Pancreas (tissue), 10 donors: ENCODE measurements at places on chromosomes 5 and 9.

GRCh38 chr9:4507306-4508130 lies 17.2 kb downstream of the SLC1A1 start:
- DNase-seq: no peak

GRCh38 chr9:27485158-27485557 lies 38.9 kb upstream of the IFNK start:
- DNase-seq: no peak

GRCh38 chr5:76790632-76791290 lies 28.1 kb upstream of the F2RL1 start:
- no peak for DNase-seq

- no peak for DNase-seq
Observed at GRCh38 chr5:57157131-57157530, 16.7 kb upstream of the GPBP1 start.

DNA sequence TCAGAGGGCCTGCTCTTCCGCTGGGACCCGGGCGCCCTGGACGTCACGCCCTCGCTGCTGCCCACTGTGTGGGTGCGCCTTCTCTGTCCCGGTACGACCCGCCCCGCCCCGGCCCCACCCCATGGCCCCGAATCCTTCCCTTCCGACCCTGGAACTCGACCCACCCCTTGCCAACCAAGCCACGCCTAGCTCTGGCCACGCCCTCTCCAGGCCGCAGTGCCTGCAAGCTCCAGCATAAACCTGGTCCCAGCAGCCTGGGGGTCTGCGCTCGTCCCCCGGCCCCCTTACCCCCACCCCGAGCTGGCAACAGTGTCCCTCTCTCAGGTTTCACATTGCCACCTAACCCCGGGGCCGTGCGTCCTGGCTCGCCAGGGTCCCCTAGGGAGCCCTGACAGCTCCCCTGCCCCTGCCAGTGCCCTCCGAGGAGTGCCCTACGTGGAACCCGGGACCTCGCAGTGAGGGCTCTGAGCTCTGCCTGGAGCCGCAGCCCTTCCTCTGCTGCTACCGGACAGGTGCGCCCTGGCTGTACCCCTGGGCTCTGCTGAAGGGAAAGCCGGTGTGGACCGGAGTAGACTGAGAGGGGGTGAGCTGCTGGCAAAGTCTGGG lies 3.4 kb downstream of the ADGRD2 start:
- DNase-seq: peak; percentile 55

- DNase-seq: no peak
Observed at GRCh38 chr5:148823871-148824270, 2.5 kb upstream of the ADRB2 start.

- DNase-seq: no peak
Observed at GRCh38 chr5:45774528-45774927, 78.3 kb upstream of the HCN1 start.

- DNase-seq: no peak
Observed at GRCh38 chr9:110152704-110153374, 55.1 kb downstream of the C9orf152 start.

GRCh38 chr5:142151436-142152383 lies 43.1 kb downstream of the NDFIP1 start:
- no peak for DNase-seq

GRCh38 chr9:126170286-126170823 lies 156.3 kb upstream of the MVB12B start:
- no peak for DNase-seq

GRCh38 chr9:34237836-34238235 lies 59.0 kb downstream of the UBAP1 start:
- DNase-seq: no peak

- DNase-seq: no peak
Observed at GRCh38 chr5:142107736-142108431, 695 bp upstream of the NDFIP1 start.

DNA sequence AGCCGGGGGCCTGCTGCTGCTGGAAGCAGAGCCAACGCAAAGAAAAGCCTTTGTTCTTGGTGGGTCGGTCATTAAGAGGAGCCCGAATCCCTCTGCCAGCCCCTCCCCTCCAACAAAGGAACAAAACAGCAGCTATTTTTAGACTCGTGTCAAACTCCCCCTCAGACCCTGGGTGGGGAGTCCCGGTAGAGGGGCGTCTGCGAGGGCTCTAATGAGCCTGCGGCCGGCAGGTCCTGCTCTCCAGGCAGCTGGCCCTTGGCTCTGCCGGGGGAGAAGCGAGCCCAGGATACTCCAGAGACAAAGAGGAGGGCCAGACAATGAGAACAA lies 114.0 kb downstream of the LHX2 start:
- DNase-seq: no peak

GRCh38 chr5:107538331-107538730 lies 132.4 kb downstream of the EFNA5 start:
- DNase-seq: no peak

- DNase-seq: no peak
Observed at GRCh38 chr5:166340039-166340438, 1951.4 kb upstream of the WWC1 start.

DNA sequence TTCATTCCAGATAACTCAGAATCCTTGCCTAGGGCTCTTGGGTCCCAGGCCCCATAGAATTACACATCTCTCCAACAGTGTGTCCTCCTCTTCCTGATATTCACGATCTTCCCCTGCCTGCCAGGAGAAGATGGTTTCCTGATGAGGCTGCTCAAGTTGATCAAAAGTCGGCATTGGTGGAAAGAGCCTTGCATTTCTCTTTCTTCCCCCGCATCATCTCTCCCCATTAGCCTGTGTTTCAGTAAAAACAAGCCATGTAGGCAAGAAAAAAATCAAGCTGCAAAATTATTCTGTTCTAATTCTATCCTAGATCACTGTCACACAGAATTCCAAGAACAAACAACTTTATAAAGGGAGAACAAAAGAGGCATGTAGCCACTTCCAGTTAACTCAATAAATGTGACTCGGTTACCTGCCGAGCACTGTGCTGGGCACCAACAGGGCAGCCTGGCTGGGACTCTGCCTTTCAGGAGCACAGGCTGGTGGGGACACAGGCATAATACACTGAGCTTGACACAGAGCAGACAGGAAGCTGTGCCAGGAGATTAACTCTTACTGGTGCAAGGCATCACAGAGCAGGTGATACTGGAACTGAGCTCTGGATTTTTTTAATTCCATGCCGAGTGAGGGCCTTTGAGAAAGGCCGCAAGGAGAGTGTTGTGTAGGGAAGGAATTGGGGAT lies 25.6 kb downstream of the TMOD1 start:
- no peak for DNase-seq

DNA sequence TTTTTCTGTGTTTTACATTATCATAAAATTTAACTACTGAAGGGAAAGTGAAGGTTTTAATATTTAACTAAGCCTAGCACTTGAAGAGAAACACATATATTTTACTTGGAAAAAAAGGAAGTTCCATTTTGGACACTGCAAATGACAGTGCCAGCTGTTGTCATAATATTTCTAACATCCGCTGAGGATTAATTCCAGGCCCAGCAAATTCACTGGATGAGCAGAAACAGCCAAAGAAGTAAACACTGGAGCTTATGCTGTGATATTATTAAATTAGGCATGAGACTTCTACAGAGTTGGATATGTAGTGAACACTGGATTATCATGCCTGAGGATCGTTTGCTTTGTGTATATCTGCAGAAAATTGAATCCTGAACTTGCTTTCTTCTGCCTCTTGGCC lies 67.6 kb downstream of the GHR start:
- no peak for DNase-seq

DNA sequence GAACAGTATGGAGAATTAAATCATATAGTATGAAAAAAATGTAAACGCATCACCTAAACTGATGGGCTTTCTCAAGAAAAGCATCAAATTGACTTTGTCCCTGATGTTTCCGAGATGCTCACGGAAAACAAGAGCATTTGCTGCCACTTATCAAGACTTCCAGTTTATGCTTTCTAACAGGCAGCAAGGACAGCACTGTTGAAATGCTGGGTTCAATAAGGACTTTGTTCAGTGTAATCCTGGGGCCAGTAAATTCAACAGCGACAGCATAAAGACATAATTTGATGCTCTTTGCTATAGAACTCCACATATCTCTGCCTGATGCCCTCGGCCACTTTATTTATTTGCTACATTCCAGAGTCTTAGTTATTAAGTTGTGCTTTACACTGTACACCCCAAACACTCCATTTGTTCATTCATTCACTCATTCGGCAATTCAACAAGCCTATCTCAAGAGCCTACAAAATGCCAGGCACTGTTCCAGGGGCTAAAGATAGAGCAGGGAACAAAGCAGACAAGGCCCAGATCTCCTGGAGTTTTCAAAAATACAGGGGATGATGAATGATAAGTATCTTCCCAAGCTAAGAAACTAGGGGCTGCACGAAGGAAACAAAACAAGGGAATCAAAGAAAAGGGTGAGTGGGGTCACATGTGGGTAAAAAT lies 294.6 kb downstream of the ZNF608 start:
- no peak for DNase-seq

GRCh38 chr5:158747816-158748432 lies 351.8 kb downstream of the EBF1 start:
- no peak for DNase-seq

GRCh38 chr5:74576941-74577456 lies 63.5 kb downstream of the ENC1 start:
- no peak for DNase-seq

- DNase-seq: peak; percentile 67
Observed at GRCh38 chr9:33817327-33818166, 587 bp downstream of the UBE2R2 start.

DNA sequence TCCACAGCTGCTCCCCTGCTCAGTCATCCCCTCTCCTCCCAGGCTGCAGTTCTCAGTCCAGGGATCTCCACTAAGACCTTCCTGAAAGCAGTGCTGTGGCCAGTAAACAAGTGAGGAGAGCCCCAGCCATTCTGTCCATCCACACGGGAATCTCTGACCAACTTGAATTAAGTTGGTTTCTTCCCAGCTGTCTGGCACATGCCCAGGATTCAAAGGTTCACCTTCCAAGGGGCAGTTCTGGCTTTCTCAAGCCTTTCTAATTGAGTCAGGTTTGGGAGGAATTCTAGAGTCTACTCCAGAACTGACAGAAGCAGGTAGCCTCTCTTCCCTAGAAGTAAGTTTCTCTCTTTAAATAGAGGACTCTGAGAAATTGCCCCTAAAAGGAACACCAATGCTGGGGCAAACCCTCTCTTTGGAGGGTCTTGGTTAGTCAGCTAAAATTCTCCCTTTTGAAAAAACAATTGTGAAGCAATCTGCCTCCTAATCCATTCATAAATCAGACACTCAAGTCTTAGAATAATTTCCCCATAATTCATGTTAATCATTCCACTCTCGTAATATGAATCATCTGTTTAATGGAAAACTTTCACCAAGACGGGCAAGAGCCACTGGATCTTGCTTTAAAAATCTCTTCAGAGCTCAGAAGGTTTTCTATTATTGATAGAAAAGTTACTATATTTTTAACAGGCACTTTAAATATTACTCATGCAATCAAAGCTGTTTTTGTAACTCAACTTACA lies 133.8 kb downstream of the SPOCK1 start:
- DNase-seq: no peak

GRCh38 chr5:93621327-93621798 lies 38.3 kb downstream of the NR2F1 start:
- peak; percentile 86 for DNase-seq

GRCh38 chr5:157137691-157138090 lies 5.0 kb downstream of the MED7 start:
- no peak for DNase-seq

- no peak for DNase-seq
Observed at GRCh38 chr9:75855509-75855908, 35.0 kb upstream of the PCSK5 start.

DNA sequence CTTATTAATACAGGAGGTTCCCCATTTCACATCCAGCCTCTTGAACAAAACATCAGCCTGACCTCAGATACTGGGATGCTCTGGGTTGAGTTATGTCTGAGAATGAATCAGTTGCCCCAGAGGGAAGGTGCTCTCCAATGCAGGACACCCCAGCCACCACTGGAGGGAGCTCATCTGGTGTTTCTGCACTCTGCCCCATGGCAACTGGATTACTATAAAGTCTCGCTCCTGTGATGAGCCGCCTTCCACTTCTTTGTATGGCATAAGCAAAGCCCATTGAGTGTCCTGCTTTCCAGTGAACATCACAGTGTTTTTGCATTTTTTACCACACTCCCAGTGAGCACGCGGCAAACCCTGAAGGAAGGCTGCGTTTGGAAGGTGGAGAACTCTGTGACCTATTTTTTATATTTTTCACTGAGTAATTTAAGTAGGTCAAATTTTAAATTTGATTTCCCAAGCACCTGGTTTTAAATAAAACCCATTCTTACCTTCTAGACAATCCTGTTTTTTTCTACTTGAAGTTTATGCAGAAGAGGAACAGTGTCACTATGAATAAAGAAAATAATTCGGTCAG lies 176.9 kb upstream of the WWC1 start:
- peak; percentile 38 for DNase-seq

- DNase-seq: no peak
Observed at GRCh38 chr5:102049517-102049916, 246.6 kb downstream of the SLCO4C1 start.

DNA sequence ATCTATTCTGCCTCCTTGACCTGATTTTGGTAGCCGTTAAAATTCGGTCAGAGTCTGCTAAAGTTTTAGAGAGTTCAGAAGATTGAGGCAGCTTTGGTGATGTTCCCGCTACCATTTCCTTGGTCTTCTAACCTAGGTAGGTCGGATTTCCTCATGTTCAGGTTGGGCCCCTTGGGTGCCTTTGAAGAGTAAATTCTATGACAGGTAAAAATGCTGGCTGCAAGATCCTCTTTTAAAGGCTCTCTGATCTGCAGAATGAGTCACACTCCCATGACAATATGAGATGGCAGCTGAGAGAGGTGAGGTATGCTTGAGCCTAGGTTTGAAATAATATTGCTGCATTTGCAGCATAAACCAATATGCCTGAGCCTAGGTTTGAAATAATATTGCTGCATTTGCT lies 198.9 kb downstream of the TSSK1B start:
- no peak for DNase-seq

GRCh38 chr5:58752104-58752503 lies 169.2 kb downstream of the RAB3C start:
- no peak for DNase-seq

- DNase-seq: no peak
Observed at GRCh38 chr9:76330034-76330433, 64.2 kb downstream of the RFK start.

DNA sequence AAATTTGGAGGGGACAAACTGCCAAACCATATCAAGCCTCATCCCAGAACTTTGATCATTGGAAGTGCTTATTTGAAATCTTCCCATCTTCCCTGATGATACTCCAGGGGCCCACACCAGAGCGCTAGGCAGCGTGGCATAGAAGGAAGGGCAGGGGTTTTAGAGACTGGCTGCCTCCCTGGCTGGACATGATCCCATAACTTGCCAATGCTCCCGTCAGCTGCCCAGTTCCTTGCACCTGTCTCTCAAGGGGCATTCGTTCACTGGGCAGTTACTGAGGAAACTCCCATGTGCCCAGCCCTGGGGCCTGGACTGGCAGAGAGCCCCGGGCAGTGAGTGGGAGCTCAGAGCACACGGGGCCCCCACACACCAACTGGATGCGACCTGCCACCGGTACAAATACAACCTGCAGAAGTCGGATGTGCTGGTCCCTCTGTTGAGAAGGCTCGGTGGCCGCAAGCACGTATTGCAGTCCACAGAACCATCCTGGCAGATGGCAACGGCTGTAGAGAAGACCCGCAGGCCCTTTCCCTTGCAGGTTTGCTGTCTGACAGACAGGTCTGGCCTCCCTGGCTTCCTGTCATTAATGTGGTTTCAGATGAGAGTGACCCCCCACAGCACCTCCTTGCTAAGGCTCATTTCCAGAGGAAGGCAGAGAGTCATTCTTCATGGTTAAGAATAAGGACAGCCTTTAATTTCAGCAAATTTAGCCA lies 122.4 kb downstream of the MVB12B start:
- DNase-seq: no peak

- DNase-seq: no peak
Observed at GRCh38 chr5:17431272-17432050, 66.6 kb upstream of the TAF11L2 start.
